ENCODE measurements at places on chromosomes 6 and 20.

- no peak for DNase-seq
Measured at GRCh38 chr6:19337101-19337500, 500.1 kb upstream of the ID4 start.

- no peak for DNase-seq
Measured at GRCh38 chr20:1396702-1397101, 3.8 kb upstream of the FKBP1A start.

GRCh38 chr6:39821742-39822532, 29.8 kb downstream of the DAAM2 start:
- DNase-seq = peak; percentile 83

GRCh38 chr20:41476013-41476441, 109.4 kb upstream of the EMILIN3 start:
- DNase-seq = peak; percentile 82

DNA sequence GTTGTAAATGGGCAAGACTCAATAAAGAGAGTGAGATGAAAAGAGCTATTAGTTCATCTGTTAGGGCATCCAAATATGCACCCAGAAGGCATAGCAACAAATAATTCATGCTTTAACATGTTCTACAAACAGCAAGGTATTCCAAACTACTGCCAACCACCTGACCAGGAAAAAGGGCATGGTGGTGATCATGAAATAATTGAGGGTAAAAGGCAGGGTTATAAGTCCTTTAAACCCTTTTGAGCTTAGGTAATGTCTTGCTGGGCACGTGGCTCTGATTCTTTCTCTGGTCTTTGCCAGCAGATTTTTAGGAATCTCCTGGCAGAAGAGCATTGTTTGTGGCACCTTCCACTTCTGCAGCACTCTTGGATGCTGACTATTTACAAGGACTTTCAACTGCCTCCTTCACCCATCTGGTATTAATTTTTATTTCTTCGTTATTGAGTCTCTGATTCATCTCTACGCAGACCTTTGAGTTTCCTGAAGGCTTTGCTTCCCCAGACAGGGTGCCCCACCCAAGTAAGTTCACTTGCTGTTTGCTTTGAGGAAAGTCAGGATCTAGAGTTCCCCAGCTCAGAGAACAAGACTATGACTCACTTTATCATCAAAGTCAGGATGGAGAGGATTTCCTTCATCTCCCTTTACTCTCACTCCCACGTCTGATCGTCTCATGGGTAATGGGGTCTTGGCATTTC, 83.4 kb upstream of the NEDD9 start:
- DNase-seq = no peak

- DNase-seq = peak; percentile 91
Measured at GRCh38 chr6:30876039-30876730, 8.1 kb upstream of the DDR1 start.

- DNase-seq = peak; percentile 95
Measured at GRCh38 chr6:26251354-26252076, 113.5 kb upstream of the BTN3A2 start.

GRCh38 chr6:135358985-135359384, 138.6 kb downstream of the AHI1 start:
- DNase-seq = peak; percentile 5

GRCh38 chr6:71977884-71978283, 91.5 kb downstream of the RIMS1 start:
- DNase-seq = no peak

- DNase-seq = no peak
Measured at GRCh38 chr6:11356404-11357155, 124.1 kb upstream of the NEDD9 start.

DNA sequence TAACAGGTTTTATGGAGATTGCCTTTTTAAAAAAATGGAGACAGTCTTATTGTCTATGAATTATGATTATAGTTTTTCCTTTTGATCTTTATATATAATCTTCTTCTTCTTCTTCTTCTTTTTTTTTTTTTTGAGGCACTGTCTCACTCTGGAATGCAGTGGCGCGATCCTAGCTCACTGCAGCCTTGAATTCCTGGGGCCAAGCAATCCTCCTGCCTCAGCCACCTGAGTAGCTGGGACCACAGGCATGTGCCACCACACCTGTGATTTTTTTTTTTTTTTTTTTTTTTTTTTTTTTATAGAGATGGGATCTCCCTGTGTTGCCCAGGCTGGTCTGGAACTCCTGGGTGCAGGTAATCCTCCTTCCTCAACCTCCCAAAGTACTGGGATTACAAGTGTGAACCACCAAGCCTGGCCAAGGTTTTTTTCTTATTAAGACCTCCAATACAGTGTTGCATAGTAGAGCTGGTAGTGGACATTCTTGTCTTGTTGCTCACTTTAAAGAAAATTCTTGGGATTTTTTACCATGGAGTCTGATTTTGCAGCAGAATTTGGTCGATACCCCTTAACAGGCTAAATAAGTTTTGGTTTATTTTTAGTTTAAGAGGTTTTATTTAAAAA, 46.5 kb downstream of the STK4 start:
- DNase-seq = no peak

GRCh38 chr6:36455486-36456027, 12.8 kb downstream of the KCTD20 start:
- DNase-seq = no peak

DNA sequence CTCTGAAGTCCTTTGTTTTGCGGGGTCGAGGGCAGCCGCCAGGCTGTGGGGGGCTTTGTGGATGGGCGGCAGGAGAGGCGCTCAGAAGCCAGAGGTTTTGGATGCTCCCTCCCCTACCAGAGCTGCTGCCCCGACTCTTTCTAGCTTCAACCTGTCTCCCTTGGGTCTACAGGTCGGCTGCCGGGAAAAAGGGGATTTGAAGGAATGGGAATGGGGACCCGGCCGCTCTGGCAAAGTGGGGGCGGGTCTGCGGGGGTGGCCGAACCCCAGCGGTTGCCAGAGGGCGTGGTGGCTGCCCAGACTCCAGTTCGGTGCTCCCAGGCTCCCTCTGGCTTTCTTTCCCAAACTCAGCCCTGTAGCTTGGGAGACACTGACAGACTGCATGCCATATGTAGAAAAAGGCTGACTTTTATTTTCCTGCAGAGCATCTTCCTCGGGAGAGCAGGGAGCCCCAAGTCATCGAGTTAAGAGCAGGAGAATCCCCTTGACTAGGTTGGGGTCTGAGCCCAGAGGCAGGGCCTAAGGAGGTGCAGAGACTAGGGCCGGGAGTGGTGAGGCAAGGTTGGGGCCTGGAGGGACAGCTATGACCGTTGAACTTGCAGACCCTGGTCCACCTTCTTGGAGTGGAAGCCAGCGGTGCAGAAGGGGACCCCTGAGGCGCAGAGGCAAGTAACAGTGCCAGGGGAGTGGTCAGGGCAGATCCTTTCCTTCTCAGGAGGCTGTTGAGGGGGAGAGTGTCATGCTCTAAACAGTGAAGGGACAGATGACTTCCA, 1.4 kb upstream of the PPP1R18 start:
- no peak for DNase-seq

DNA sequence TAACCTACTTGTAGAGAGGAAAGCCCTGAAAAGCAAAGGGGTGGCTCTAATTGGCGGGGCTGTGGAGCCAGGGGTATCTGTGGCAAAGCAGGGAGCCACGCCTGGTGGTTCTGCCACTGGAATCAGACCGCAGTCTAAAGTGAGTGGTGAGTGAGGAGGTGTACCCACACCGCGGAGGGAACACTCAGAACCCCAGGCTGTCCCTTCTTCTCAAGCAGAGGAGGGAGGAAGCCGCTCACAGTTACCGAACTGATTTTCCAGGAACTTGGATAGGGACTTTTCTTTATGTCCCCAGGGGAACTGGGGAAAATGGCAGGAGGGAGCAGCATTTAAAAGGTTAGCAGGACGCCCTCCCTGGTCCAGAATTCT, 287.2 kb downstream of the TAF4 start:
- no peak for DNase-seq
